ENCODE measurements at places on chromosomes 1 and 21.

DNA sequence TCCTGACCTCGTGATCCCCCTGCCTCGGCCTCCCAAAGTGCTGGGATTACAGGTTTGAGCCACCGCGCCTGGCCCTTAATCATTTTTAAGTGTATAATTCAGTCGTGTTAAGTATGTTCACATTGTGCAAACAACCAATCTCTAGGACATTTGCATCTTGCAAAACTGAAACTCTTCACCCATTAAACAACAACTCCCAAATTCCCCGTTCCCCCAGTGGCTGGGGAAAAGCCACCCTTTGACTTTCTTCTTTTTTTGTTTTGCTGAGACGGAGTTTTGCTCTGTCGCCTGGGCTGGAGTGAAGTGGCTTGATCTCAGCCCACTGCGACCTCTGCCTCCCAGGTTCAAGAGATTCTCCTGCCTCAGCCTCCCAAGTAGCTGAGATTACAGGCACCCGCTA, 6.5 kb upstream of the THEMIS2 start:
- no peak for DNase-seq

GRCh38 chr21:45424854-45425795, 20.2 kb downstream of the COL18A1 start:
- DNase-seq = no peak

DNA sequence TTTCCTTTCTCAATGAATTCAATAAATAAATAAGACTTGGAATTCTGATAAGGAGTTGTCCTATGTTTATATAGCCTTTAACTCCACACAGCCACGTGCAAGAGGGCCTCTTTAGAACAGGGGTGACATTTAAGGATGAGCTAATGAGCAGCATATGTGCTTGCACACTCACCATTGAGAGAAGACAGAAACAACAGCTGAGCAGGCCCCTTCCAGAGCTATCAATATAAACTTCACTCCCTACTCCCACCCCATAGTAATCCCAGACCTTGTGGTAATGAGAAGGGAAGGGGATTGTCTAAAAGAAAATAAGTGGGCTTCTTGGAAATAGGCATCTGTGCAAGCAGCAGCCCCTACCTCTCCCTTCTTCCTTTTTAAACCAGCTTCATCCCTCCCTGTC, 176.0 kb downstream of the SEC16B start:
- no peak for DNase-seq

GRCh38 chr1:229217716-229218115, 53.2 kb upstream of the RAB4A start:
- no peak for DNase-seq

GRCh38 chr1:58746757-58747156, 37.1 kb downstream of the JUN start:
- DNase-seq = no peak

GRCh38 chr1:39170731-39171667, 33.5 kb upstream of the MACF1 start:
- peak; percentile 97 for DNase-seq

GRCh38 chr1:57530206-57530910, 106.5 kb upstream of the DAB1 start:
- no peak for DNase-seq

DNA sequence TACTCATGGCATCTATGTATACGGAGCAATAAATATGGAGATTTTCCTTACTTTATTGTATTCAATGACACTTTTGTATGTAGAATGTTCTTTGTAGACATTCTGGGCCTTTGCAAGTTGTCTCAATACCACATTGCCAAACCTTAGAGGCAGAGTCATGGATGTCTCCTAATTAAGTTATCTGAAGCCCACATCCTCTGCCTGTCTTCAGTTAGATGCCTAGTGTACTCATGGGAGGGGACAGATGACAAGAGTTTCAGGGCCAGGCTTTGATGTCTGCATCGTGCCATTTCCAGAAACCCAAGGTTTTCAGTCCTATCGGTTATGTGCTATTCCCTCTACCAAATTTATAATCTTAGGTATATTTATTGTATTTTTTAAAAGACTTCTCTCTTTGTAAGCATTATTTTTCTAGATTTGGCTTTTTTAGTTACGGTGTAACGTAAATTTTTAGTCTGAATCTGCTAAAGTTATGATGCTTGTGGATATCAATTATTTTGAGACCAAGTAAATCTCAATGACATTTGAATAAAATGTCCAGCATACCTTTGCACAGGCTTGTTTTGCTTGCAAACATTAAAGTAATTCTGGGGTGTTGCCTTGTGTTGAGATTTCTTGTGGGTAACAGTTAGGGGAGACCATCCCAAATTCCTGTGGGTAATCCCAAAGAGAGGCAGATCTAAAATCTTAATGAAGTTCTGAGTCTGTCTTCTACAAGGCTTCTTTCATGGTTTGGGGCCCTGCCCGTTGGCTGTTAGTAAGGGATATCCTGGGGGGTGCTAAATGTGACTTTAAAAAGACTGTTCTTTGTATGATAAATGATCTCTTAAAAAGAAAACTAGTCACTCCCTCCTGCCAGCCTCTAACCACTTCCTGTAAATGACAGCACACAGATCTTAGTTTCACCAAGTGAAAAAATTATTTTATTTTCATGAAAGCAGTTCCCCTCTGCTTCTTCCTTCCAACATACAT, 8.0 kb upstream of the MACF1 start:
- DNase-seq = no peak

Measured in SHP77 (cell line).